ENCODE measurements at places on chromosomes 16 and 17. TPM values are rescaled to one million over a fixed set of nuclear protein-coding genes. Genes with fewer than 3 reads are reported as not detected.

WNT9B gene
- not detected for total RNA-seq

OTOP2 gene
- not detected for total RNA-seq

RAP1GAP2 gene
- total RNA-seq: 40.1 TPM

KRTAP9-4 gene
- total RNA-seq: not detected

SLC26A11 gene
- 1.5 TPM for total RNA-seq

IL32 gene
- total RNA-seq: 6.5 TPM

TBX2 gene
- total RNA-seq: 0.38 TPM

CD300A gene
- total RNA-seq: not detected

SMIM5 gene
- total RNA-seq: not detected

SNX20 gene
- total RNA-seq: not detected

KRTAP4-4 gene
- not detected for total RNA-seq

KRTAP1-1 gene
- not detected for total RNA-seq

GDPD3 gene
- 0.55 TPM for total RNA-seq

HIGD1B gene
- not detected for total RNA-seq

ALDH3A1 gene
- 1.6 TPM for total RNA-seq

FSCN2 gene
- not detected for total RNA-seq

KCNH6 gene
- total RNA-seq: not detected

CACNG3 gene
- total RNA-seq: not detected

C17orf58 gene
- 10.2 TPM for total RNA-seq

Data from hair follicular keratinocyte (primary cell).